ENCODE measurements at places on chromosomes 2 and 18.
A peak's percentile ranks its signal among the peaks of the same experiment; 100 is the strongest.

GRCh38 chr2:55224761-55225261, 7.3 kb downstream of the CLHC1 start:
- DNase-seq: no peak

GRCh38 chr2:209519906-209520305, 96.1 kb downstream of the MAP2 start:
- no peak for DNase-seq

GRCh38 chr2:180038997-180039396, 31.9 kb upstream of the CWC22 start:
- DNase-seq: no peak

DNA sequence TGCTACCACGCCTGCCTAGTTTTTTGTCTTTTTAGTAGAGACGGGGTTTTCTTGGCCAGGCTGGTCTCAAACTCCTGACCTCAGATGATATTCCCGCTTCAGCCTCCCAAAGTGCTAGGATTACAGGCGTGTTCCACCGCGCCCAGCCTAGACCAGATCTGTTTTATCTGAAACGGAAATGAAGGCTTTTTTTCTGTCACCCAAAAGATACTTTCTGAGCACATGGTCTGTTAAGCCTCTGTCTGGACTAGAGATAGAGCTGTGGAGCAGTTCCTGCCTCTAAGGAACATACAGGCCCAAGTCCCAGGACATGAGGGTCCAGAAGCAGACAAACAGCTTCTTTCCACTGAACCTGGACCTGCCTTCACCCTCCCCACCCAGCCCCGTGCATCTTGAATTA, 43.6 kb upstream of the PTMA start:
- no peak for DNase-seq

DNA sequence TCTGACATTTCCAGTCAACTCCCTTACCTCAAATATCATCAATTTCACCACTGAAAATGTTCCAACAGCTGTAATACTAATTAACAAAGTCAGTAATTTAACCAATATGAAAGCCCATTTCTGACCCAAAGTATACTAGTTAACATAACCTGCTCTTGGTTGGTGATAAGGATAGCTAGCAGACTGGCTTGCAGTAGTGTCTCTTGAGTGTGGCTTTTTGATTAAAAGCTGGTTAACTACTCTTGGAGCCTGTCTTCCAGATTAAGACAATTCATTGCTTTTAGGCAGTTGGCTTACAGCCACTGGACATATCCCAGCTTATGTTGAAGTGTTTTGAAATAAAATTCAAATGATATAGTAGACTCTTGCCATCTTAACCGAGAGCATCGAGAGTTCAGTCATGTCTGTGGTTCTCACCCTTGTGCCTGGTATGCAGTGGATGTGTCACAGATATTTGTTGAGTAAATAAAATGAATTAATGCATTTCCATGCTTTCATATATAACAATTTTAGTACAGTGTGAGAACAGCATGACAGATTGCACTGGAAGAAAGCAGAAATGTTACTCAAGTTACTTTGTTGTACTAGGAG, 158.1 kb downstream of the TANC1 start:
- DNase-seq: no peak

DNA sequence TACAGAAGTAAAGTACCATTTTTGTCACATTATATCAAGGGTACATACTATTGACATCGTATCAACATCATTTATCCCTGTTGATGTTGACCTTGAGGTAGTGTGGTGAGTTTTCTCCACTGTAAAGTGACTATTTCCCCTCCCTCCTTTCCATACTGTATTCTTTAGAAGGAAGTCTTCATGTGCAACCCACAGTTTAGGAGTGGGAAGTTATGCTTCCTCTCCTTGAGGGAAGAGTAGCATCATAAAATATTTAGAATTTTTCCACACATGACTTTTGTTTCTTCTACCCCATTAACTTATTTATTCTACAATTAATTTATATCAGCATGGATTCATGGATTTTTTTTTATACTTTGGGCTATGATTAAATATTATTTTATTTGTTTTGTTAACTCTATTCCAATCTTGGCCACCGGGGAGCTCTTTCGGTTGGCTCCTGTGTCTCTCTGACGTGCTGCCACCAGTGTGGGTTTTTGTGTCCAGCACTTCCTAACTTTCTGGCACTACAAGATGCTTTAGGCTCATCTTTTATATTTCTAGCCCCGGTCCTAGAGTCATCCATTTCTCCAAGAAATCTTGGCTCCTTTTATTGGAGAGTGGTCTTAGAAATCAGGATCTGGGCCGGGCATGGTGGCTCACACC, 19.0 kb downstream of the AQP12B start:
- no peak for DNase-seq

DNA sequence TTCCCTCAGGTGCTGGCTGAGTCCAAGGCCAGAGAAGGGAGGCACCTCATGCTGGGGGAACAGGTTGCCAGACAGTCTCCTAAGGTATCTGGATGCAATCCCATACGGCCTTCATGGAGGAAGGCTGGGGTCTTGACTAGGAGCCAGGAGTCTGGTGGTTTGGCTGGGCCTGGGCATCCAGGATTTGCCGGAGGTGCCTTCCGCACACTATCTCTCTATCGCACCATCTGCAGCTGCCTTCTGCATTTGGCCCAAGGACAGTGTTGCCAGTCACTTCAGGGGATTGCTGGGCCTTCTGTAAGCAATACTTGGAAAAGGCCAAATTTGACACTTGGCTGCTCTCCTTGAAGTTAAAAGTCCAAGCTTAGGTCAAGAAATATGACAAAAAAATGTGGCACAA, 327.2 kb downstream of the EN1 start:
- DNase-seq: no peak

DNA sequence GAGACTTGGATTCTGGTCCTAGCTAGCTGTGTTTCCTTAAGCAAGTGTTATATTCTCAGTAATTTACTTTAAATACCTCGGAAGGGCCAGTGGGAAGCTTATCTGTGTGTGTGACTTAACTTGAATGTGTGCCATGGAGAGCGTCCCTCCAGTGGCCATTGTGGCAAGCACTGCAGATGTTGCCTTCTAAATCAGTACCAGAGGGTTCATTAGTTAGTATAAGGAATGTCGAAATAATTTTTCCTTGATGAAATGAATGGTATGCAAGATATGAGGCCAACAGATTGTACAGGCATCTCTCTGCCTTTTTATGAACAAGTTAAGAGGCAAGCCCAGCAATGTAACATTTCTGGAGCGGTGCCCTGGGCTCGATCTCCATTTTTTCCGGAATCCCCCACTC, 52.0 kb downstream of the FBXO36 start:
- DNase-seq: no peak

GRCh38 chr2:162164802-162165201, 12.8 kb upstream of the GCG start:
- DNase-seq: no peak

- no peak for DNase-seq
Measured at GRCh38 chr2:62038975-62039771, 133.7 kb downstream of the COMMD1 start.

DNA sequence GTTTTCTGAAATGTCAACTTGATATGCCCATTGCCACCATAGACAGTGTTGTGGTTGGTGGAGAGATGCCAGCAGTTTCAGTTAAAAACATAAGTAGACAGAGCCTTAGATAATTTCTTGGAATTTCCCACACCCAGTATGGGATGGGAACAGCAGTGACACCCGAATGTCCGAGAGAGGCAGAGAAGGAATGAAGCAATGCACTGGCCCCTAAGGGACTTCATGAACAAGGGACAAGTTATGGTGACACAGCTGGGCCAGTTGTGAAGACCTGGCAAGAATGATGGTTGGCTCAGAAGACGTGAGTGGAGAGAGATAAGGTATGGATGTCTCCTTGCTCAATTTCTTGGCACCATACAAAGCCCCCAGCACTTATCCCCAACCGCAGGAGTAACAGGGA, 165.2 kb upstream of the APCDD1 start:
- DNase-seq: no peak

- DNase-seq: no peak
Measured at GRCh38 chr2:204849892-204850291, 304.6 kb downstream of the PARD3B start.

- DNase-seq: no peak
Measured at GRCh38 chr2:109675666-109676345, 61.6 kb downstream of the SOWAHC start.

DNA sequence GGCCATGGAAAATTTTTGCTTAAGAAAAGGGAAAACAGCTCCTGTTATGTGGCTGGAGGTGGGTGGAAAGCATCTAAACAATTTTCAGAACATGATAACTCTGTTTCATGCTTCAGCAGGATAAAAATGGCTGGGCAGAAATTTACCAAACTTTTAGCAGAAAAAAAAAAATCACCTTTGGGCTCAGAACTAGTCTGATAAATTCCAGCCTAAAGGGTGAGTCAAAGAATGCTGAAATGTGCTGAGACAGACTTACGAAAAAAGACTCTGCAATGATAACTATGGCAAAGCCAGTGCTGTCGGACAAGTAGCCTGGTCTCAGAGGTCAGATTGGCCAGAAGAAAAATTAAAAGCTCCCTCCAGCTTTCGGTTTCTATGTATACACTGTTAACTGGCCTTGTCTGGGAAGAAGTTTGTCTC, 123.6 kb downstream of the LRATD1 start:
- no peak for DNase-seq

DNA sequence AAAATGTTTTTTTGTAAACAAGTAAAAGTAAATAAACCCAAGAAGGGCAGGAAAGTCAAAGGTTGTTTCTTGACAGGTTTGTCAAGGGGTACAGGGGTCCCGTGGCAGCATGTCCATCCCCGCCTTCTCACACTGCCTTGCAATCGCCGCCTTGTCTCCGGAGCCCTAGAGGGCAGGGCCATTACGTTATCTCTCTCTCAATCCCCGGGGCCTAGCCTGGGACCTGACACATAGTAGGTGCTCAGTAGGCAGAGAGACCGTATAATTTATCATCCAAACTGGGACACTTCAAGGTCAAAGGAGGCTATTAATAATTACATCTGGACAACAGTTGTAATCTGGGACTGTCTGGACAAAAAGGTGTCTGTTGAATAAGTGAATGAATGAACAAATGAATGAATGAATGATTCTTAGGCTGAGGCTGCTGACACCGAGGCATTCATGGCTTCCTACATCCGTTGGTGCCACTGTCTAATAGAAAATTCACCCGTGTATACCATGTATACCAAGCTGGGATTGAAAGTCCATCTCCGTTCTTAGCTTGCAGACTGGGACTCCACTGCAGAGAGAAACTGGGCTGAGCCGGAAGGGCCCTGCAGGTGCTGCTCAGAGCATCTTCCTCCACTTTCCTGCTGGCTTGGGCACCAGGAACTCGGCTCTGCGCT, 44.8 kb upstream of the PLB1 start:
- no peak for DNase-seq

GRCh38 chr2:20447437-20448245, 767 bp downstream of the RHOB start:
- DNase-seq: peak; percentile 21

DNA sequence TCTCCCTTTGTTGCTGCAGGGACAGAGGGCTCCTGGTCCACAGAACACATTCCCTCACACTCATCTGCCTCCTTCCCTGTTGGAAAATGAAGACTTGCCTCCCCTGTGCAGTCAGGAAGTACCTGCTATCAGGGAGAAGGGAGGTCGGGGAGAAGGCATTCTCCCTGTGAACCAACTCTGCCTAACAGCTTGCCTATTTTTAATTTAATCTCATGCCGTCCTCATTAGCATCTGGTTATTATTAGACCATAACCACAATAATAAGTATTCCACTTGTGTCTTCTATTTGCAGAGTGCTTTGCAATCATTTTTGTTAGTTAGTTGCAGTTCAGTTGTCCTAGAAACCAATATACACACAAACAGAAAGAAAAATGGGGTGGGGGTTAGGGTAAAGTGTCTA, 232.6 kb upstream of the SKOR2 start:
- DNase-seq: no peak

DNA sequence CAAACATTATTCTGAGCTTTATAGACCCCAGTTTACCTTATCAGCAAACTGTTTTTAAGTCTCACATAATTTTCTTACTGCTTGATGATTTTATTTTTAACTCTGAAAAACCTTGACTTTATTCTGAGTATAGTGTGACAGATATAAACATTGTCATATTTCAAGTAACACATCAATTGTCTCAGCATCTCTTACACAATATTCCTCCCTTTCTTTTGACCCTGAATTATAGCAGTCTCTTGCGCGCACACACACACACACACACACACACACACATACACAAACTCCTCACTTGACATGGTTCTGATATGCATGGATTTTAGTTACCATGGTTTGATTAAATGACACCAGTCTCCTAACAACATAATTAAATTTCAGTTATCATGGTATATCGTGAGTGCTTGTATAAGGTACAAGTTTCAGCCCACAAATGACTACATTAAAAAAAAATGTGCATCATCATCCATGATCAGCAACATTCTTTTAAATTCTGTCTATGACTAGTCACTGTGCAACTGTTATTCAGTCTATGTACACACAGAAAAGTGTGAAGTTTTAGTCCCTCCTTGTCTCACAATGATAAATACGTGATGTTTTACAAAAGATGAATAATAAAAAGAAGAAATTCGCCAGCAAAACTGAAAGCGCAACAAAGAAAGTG, 39.5 kb upstream of the TACR1 start:
- no peak for DNase-seq

DNA sequence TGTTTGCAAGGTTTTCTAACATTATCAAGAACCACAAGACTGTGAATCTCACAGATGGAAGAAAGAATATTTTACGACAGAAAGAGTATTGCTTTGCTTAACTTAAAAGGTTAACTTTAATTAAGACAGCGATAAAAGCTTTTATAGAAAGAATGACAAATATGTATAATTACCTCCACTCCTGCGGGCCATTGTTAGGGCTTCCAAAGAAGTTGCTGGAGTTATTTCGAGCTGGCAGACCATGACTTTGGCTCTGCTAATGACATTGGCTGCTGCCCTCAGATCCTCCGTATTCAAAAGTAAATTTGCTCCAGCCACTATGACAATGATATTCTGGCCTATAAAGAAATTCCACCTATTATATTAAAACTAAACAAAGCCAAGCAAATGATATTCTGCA, 47.3 kb downstream of the RBKS start:
- DNase-seq: no peak

DNA sequence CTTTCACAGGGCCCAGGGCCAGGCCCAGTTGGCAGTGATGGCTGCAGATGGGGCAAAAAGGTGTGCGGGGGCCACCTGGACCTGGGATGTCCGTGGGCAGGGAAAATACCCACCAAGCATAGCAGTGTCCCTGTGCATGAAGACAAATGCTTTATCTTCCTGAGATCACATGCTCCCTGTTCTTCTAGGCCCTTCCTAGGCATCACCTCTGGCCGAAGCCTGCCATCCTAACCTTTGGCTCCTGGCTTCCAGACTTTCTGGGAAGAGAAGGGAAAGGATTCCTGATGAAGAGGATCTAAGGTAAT, 105.0 kb upstream of the SMAD2 start:
- DNase-seq: no peak
